ENCODE measurements at places on chromosomes 7 and 10. TPM values are rescaled to one million over a fixed set of nuclear protein-coding genes. Genes with fewer than 3 reads are reported as not detected.

Gene RAMP3
- total RNA-seq, result not detected

Gene ZRANB1
- total RNA-seq, result 9.1 TPM

Gene ARID5B
- 1.7 TPM for total RNA-seq

Gene NRG3
- not detected for total RNA-seq

Gene CYP3A7
- total RNA-seq, result not detected

Measured in A549 treated with CORT108297 at 1 μM for 4 hours (cell line).